CD8-positive, alpha-beta memory T cell (primary cell): ENCODE measurements at places on chromosomes 6 and 20. TPM values are rescaled to one million over a fixed set of nuclear protein-coding genes. Genes with fewer than 3 reads are reported as not detected.

Gene ADA
- total RNA-seq: 21.1 TPM

Gene HSPA12B
- not detected for total RNA-seq

Gene CRISP3
- not detected for total RNA-seq

- H3K36me3 ChIP-seq: no peaks in the 10 kb centered on the region
- no peaks in the 10 kb centered on the region for H3K4me1 ChIP-seq
- no peaks in the 10 kb centered on the region for H3K27me3 ChIP-seq
- H3K27ac ChIP-seq: no peak overlapping the region
Measured at GRCh38 chr6:140256248-140256647, 881.8 kb upstream of the CITED2 start.

DNA sequence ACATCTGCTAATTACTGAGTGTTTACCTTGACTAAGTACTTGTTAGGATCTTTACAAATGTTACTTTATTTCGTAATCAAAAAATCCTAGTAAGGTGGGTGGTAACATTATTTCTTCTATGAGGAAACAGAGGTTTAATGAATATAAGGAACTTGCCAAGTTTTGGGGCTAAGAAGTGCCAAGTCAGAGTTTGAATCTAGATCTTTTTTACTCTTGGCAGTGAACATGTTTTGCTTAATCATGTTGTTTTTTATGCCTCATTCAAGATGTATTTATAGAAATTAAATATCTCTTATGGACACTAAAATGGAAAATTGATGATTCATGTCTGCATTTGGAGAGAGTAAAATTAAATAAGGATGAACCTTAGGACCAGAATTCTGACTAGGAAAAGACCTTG lies 393.7 kb downstream of the UTRN start:
- H3K4me3 ChIP-seq: no peak overlapping the region
- peaks cover 5% of the 10 kb centered on the region for H3K4me1 ChIP-seq
- no peak for DNase-seq
- H3K27me3 ChIP-seq: no peaks in the 10 kb centered on the region
- H3K27ac ChIP-seq: no peak overlapping the region
- peaks cover 5% of the 10 kb centered on the region for H3K36me3 ChIP-seq

- no peaks in the 10 kb centered on the region for H3K36me3 ChIP-seq
- H3K4me3 ChIP-seq: no peak overlapping the region
- no peak for DNase-seq
- no peaks in the 10 kb centered on the region for H3K27me3 ChIP-seq
- no peaks in the 10 kb centered on the region for H3K4me1 ChIP-seq
Measured at GRCh38 chr6:22828179-22829062, 259.1 kb downstream of the HDGFL1 start.

DNA sequence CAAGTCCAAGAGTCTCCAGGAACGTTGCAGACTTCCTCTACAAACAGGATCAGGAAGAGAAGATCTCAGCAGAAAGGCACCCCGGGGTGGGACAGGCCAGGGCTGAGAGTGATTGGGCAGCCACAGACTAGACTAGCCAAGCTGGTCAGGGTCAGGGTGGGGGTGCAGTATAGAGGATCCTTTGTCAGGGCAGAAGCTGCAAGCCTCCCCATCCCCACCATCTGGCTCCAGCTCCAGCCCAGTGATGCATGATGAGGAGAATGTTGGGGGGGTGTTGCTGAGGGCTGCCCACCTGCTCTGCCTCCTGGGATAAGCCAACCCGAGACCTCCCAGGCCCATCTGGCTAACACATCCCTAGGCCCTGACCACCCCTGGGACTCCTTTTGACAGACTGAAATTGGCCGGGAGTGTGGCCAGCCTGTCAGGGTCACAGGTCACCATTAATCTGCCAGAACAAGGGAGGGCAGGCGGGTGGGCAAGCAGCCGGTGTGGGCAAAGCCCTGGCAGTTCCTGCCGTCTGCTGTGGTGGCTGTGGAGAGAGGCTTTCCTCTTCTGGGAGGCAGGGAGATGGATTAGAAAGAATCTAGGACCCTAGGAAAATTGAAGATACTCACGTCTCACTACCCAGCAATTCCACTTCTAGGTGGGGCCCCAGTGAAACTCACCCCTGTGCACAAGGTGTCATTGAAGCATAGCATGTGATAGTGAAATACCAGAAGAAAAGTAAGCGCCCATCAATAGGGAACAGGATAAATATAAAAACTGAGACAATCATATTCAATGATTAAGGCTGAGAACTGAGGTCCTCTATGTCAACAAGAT lies 22.1 kb upstream of the SNTA1 start:
- no peaks in the 10 kb centered on the region for H3K27me3 ChIP-seq
- H3K4me1 ChIP-seq: no peaks in the 10 kb centered on the region
- H3K36me3 ChIP-seq: no peaks in the 10 kb centered on the region
- DNase-seq: no peak
- no peak overlapping the region for H3K4me3 ChIP-seq

- no peak overlapping the region for H3K27ac ChIP-seq
- DNase-seq: no peak
- H3K36me3 ChIP-seq: no peaks in the 10 kb centered on the region
- no peak overlapping the region for H3K4me3 ChIP-seq
- no peaks in the 10 kb centered on the region for H3K4me1 ChIP-seq
Measured at GRCh38 chr6:5054245-5054873, 30.8 kb upstream of the PPP1R3G start.

DNA sequence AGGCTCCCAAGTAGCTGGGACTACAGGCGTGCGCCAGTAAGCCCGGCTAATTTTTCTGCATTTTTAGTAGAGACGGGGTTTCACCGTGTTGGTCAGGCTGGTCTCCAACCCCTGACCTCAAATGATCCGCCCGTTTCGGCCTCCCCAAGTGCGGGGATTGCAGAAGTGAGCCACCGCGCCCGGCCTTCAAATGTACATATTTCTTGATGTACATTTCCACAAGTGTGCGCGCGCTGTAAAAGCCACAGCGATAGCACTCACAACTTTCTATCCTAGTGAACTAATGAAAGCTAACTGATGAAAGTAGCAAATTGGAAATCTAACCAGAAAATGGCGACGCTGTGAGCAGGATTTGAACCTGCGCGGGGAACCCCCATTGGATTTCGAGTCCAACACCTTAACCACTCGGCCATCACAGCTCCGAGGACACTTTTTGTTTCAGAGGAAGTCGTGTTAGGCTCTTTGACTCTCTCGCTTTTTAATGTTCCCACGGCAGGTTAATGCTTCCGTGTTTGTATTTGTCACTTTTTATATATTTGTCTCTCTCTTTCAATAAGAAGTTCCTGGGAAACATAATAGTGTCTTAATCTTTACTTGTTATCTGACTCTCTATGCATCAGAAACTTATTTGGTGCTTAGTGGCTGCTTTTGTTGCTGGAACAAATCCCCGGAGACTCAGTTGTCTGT lies 199.4 kb upstream of the ZNF184 start:
- H3K27ac ChIP-seq: peak overlapping the region; percentile 59
- H3K27me3 ChIP-seq: peaks cover 62% of the 10 kb centered on the region
- no peak for DNase-seq
- H3K4me1 ChIP-seq: peaks cover 5% of the 10 kb centered on the region
- no peaks in the 10 kb centered on the region for H3K36me3 ChIP-seq

- H3K27ac ChIP-seq: no peak overlapping the region
- H3K4me3 ChIP-seq: no peak overlapping the region
- H3K4me1 ChIP-seq: no peaks in the 10 kb centered on the region
- no peaks in the 10 kb centered on the region for H3K36me3 ChIP-seq
- DNase-seq: no peak
Measured at GRCh38 chr6:3520281-3521230, 63.7 kb upstream of the SLC22A23 start.

DNA sequence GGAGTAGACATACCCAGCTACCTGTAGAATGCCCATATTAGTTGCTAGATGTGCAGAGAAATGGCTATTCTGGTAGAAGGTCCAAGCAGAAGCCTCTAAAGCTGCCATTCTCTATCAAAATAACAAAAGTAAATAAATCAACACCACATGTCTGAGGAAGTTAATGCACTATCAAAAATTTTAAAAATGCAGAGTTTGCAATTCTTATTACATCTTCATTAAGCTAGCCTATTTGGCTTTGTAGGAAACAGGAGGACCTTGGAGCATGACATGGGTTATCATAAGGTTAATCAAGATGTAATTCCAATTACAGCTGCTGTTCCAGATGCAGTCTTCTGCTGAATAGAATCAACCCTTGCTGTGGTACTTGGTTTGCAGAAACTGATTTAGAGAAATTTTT lies 188.4 kb downstream of the TBX18 start:
- no peaks in the 10 kb centered on the region for H3K36me3 ChIP-seq
- no peaks in the 10 kb centered on the region for H3K27me3 ChIP-seq
- H3K27ac ChIP-seq: no peak overlapping the region
- DNase-seq: no peak

DNA sequence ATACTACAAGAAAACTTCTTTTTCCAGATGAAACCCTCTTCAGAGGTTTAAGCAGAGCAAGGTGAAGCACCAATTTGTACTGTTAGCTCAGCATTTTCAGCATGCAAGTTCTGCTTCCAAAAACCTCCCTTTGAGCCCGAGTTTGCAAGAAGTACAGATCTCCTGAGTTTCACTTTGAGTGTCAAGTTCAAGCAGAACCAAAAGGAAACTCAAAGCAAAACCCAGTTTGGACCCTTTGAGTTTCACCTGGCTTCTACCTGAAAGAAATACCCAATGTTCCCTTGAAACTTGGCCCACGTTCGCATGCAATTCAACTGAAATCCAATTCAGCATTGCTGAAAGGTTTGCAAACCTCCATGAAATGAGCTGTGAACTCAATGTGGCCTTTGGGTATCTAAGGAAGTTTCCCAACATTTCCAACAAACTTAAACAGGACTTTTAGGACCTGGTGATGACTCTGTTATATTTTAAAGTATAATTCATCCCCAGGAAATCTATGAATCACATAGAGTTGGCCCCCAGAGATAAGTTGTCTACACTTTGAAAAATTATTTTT lies 62.9 kb upstream of the HBS1L start:
- peaks cover 38% of the 10 kb centered on the region for H3K4me1 ChIP-seq
- H3K27ac ChIP-seq: no peak overlapping the region
- no peaks in the 10 kb centered on the region for H3K27me3 ChIP-seq
- DNase-seq: no peak
